Hematopoietic multipotent progenitor cell treated with erythropoietin and hydrocortisone succinate and interleukin-3 and kit ligand, for 6 days (in vitro differentiated cells): ENCODE measurements at places on chromosomes 5 and 9.

- DNase-seq: peak; percentile 58
Observed at GRCh38 chr5:68482199-68482598, 266.6 kb downstream of the PIK3R1 start.

- DNase-seq: no peak
Observed at GRCh38 chr9:107842530-107842929, 353.0 kb upstream of the KLF4 start.

- DNase-seq: no peak
Observed at GRCh38 chr5:37217976-37218375, 31.2 kb downstream of the CPLANE1 start.

DNA sequence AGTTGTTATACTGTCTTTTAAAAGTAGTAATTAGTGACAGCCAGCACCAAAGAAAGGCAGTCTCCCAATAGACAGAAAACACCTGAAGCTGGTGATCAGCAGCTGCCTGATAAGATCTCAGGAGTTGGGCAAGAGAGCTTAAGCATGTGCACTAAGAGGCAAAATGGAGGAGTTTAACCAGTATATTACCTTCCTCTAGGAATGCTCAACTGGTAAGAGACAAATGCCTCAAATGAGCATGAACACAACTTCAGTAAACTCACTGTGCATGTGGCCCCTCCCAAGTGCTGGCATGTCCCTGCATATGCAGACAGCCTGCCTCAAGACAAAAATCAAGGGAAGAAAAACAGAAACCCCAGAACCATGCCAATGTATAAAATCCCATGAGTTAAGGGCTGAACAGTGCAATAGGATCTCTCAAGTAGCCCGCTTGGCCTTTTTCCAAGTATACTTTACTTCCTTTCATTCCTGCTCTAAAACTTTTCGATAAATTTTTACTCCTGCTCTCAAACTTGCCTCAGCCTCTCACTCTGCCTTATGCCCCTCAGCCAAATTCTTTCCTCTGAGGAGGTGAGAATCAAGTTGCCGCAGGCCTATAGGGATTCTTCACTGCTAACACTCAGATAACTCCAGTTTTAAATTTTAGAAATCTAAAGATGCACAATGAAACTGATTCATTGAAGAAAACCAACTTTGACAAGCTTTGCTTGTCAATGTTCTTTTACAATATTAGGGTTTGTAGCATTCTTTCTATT, 724.8 kb upstream of the RIOK2 start:
- DNase-seq: no peak

DNA sequence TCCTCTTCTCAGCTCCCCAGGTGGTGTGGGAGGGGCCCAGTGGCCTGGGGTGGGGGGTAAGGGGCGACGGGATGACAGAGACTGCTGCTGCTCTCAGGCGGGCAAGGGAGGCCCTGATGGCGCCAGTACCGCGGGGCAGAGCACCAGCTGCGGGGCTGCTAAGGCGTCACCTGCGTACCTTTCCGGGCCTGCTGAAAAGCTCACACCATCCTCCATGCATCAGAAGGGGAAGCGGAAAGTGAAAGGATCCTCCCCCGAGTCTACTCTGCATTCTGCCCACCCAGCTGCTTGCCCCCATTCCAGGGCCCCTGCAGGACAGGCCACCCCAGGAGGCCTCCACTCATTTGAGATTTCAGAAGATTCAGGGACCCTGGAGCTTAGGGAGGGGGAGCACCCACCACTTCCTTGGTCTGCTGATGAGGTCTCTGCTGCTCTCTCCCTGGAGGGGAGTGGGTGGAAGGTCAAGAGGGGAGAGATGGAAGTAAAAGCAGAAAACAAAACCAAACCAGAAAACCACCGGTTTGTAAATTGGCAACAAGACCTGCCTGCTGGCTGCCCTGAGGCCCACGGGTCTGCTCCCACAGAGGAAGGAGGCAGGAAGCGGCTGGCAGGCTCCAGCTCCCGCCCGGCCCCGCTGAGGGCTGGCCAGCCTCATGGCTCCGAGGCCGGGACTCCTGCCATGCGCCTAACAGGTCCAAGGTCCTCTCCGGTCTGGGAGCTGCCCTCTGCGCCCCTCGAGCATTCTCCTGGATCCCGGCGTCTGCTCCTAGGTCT, 33.6 kb downstream of the PRRT1B start:
- DNase-seq: no peak

DNA sequence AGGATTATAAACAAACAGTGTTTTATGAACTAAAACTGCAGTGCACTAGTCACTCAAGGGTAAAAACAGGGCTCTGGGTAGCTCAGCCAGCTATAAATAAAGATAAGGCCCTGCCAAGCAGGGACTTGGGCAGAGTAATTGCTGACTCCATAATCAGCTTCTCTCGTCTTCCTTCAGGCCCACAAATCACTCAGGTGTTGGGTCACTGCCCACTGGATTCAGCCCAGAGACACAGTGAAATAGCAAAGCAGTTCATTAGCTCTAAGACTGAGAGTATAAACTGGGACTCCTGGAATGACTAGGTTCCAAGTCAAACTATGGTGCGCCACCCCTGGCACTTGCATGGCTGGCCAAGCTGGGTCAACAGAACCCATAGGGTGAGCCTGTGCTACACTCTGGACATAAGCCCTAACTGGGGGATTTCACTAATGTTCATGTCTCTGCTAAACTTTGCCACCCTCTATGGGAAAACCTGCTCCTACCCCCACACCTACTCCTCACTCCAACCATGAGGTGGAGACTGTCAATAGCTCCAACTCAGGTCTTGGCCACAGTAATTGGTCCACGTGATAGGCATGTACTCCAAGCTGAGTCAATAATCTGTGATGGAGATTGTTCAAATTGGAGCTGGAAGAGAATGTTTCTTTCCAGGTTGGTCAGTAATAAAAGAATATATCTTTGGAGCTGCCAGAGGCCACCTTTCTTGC, 158.5 kb downstream of the SLIT3 start:
- DNase-seq: no peak

DNA sequence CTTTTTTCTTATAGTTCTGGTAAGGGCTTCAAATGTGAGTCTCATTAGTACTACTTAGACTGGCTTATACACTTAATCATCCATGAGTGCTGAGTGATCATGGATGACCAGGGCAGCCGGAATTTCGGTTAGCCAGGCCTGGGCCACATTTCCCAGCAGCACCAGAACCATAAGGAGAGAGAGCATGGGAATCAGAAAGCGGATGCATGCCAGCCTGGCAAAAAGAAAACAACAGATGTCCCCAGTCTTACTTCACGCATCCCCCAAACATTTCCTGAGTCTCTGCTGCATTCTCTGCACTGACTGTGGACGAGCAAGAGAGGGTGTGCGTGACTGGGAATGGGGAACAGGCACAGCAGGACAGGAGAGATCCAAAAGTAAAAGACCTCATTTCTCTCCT, 371.1 kb upstream of the ZNF608 start:
- no peak for DNase-seq

GRCh38 chr5:162786234-162786633, 651.2 kb upstream of the CCNG1 start:
- DNase-seq: no peak

DNA sequence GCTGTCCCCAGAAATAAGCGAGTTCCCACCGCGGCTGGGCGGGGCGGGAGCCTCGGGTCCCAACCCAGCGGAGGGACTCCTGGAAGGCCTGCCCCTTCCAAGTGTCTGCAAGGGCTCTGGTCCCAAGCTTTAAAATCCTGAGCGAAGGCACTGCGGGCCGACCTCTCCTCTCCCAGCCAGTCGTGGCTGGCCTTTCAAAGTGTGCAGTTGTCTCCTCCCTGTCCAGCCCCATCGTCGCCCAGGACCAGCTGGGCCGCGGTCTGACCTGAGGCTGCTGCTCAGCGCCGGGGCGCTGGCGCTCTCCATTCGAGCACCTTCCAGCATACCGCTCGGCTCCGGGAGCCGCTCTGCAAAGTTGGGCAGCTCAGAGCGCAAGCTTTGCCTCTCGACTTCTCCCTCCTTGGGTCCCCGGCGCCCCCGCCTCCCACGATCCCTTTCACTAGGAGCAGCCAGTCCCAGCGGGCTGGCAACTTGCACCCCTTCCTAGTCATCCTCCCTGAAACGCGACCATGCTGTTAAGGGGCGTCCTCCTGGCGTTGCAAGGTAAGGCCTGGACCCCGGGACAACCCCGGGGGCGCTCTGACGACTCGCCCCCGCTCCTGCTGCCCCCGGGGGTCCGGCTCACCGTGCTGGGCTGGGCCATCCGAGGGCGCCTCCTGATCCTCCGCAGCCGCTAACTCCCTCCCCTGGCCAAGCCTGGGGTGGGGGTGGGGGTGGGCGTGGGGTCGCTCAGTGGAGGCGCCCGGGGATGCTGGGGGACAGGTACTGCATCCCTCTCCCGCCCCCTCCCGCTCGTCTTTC, at the start of gene MAMDC2:
Gene MAMDC2 (plus strand): TSS at position 160 of the 801 bp plus-strand sequence. CDS start 350 bp downstream, at position 510.
- DNase-seq: no peak

- DNase-seq: no peak
Observed at GRCh38 chr5:87898574-87898973, 370.1 kb downstream of the TMEM161B start.

DNA sequence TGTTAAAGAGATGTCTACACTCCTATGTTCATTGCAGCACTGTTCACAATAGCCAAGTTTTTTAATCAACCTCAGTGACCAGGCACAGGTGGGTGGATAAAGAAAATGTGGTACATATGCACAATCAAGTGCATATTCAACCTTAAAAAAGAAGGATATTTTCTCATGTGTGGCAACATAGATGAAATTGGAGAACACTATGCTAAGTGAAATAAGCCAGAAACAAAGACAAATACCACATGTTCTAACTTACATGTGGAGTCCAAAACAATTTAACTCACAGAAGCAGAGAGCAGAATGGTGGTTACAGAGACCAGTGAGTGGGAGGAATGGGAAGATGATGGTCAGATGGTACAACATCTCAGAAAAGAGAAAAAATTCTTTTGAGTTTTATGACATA, 31.8 kb downstream of the ANXA1 start:
- no peak for DNase-seq

- no peak for DNase-seq
Observed at GRCh38 chr9:18990494-18990893, 42.5 kb downstream of the SAXO1 start.

DNA sequence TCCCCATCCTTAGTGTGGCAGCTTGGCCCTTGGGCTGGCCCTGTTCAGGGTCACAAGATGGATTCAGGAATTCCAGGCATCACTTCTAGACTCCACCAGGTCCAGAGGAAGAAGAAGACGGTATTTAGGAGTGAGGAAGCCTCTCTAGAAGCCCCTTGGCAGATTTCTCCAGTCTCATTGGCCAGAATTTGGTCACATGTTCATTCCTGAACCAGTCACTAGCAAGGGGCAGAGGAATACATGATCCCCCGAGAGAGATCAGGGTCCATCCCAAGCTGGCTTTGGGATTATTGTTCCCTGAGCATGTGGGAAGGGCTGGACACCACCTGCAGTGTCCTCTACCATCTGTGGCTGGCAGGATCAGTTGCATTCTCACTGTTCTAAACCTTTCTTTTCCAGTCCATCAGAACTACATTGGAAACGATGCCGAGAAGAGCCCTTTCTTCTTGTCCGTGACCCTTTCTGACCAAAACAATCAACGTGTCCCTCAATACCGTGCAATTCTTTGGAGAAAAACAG, 48.5 kb downstream of the GARNL3 start:
- DNase-seq: no peak

- no peak for DNase-seq
Observed at GRCh38 chr9:37675661-37676060, 24.9 kb downstream of the FRMPD1 start.

DNA sequence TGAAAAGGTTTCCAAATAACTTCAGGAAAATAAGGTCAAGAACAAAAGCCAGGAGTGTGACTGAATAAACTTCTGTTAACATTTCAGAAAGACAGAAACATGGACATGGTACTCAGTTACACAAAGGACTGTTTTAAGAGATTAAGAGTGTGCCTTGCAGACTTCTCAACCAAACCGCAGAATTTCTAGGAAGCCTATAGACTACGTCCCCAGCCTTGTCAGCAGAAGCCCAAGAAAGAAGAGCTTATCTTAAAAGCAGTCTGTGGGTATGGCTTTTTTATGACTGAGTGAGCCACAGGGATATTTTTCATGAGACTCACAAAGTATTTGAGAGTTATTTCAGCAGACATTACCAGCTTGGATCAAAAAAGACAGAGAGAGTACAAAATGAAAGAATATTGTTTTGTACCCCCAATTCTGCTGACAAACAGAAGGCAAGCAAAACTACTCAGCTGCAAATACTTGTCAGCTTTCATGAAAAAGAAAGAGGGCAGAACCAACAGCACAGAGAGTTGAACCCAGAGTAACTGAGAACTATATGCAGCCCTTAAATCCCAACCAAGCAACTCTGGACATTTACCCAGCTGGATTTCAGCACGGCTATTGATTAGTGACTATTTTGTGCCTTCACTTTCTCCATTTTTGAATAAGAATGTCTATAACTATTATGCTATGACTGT, 711.0 kb upstream of the CTNND2 start:
- peak; percentile 69 for DNase-seq

GRCh38 chr5:78273436-78273835, 21.1 kb downstream of the AP3B1 start:
- no peak for DNase-seq

DNA sequence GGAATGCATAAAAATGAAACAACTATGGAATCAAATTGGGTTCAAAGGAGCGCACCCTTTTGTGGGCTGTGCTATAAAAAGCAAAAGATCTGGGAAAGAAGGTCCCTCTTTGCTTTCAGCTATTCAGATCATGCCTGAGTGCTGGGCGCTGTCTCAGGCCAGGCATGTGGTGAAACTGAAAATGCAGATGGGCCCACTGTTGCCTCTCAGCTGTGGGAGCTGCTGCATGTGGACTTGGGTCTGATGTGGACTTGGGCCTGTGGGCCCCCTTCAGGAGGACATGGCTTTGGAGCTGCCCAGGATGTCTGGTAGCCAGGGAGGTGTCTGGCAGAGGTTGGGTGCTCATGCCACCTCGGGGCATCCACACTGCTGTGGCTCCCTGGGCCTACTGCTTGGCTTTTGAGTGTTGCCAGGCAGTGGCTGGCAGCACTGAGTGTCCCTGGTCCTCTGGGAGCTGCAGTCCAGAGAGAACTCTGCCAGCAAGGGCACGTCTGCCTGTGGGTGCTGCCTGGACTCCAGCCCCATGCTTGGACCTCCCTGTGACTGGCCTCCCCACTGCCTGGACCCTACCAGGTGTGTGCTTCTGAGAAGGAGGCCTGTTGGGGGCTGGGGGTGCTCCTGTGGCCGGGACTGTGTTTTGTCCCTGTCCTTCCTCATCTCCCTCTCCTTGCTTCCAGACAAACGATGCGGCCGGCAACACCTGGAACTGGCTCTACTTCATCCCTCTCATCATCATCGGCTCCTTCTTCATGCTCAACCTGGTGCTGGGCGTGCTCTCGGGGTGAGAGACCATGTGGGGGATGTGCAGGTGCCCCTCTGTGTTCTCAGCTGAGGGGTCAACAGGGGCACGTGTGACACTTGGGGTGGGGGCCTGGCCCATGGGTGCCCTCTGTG, 74.3 kb downstream of the CACNA1B start:
- no peak for DNase-seq

- DNase-seq: no peak
Observed at GRCh38 chr5:82760856-82761255, 316.3 kb downstream of the TMEM167A start.

DNA sequence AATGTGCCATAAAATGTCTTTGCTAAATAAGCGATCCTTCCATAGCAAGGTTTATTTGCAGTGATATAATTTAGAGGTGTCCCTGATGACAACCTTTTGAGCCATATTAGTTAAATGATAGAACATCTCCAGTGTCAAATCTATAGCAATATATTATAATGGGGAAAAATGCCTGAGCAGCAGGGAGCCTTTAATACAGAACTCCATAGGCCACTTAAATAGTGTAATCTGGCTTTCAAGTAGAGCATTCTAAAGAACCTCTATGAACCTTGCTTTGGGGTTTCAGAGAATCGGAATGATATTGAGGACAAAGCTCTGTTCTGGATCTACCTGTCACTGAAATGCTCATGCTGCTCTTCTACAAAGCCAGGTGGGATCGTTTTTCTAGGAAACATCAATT, 96.7 kb upstream of the MEF2C start:
- DNase-seq: no peak
